ENCODE measurements at places on chromosomes 12 and 14. TPM values are rescaled to one million over a fixed set of nuclear protein-coding genes. Genes with fewer than 3 reads are reported as not detected.

DNA sequence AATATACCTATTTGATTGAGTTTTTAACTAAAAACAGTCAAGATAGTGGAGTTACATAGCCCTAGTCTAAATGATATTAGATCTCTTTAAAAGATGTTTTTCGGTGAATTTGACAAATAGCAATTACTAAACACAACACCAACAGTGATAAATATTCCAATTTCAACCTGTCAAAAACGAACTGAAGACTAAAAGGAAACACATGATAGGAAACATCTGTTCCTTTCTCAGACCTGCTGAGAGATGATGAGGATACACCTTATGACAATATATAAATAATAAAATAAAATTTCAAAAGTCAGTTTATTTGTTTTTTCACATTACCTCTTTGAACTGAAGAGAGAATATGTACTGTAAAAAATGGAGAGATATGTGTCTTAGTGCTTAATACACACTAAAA lies 232.7 kb downstream of the RASSF9 start:
- no peaks in the 10 kb centered on the region for H3K36me3 ChIP-seq
- DNase-seq = no peak

RTL1 gene
- total RNA-seq = not detected

DNA sequence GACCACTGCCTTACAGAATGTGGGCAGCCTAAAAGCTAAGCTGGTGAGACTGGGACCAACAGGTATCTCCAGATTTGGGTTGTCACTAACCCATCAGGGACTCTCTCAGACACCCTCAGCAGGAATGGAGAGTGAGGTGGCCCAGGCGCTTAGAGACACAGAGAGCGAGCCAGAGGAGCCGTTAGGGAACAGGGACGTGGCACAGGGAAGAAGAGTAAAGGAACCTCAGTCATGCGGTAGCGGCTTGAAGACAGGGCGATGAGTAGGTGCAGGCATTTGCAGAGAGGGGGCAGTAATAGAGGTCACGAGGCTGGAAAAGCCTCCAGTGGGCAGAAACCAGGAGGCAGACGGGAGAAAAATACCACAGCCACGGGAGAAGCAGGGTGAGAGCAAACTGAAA lies 158.0 kb upstream of the CCND2 start:
- no peaks in the 10 kb centered on the region for H3K36me3 ChIP-seq
- H3K4me1 ChIP-seq = peaks cover 19% of the 10 kb centered on the region
- no peaks in the 10 kb centered on the region for H3K27me3 ChIP-seq
- H3K27ac ChIP-seq = no peak overlapping the region
- no peak overlapping the region for H3K4me3 ChIP-seq

GRCh38 chr12:124919521-124920352 lies 5.3 kb upstream of the UBC start:
- peaks cover 66% of the 10 kb centered on the region for H3K4me1 ChIP-seq
- no peaks in the 10 kb centered on the region for H3K27me3 ChIP-seq
- no peaks in the 10 kb centered on the region for H3K36me3 ChIP-seq
- no peak overlapping the region for H3K4me3 ChIP-seq

- no peak for DNase-seq
- H3K4me3 ChIP-seq = no peak overlapping the region
- peaks cover 4% of the 10 kb centered on the region for H3K27me3 ChIP-seq
- H3K4me1 ChIP-seq = no peaks in the 10 kb centered on the region
- no peaks in the 10 kb centered on the region for H3K36me3 ChIP-seq
Observed at GRCh38 chr12:102812344-102812743, 104.7 kb downstream of the PAH start.

- peaks cover 20% of the 10 kb centered on the region for H3K4me1 ChIP-seq
- no peaks in the 10 kb centered on the region for H3K36me3 ChIP-seq
- no peak for DNase-seq
- H3K27ac ChIP-seq = no peak overlapping the region
- H3K4me3 ChIP-seq = no peak overlapping the region
Observed at GRCh38 chr14:90632451-90632850, 183.8 kb downstream of the TTC7B start.

GRCh38 chr12:117002051-117002817 lies 91.5 kb downstream of the FBXW8 start:
- H3K4me1 ChIP-seq = peaks cover 5% of the 10 kb centered on the region
- H3K4me3 ChIP-seq = no peak overlapping the region
- no peak overlapping the region for H3K27ac ChIP-seq
- no peaks in the 10 kb centered on the region for H3K36me3 ChIP-seq
- no peak for DNase-seq
